Hematopoietic multipotent progenitor cell (in vitro differentiated cells): ENCODE measurements at places on chromosomes 1 and 21.

DNA sequence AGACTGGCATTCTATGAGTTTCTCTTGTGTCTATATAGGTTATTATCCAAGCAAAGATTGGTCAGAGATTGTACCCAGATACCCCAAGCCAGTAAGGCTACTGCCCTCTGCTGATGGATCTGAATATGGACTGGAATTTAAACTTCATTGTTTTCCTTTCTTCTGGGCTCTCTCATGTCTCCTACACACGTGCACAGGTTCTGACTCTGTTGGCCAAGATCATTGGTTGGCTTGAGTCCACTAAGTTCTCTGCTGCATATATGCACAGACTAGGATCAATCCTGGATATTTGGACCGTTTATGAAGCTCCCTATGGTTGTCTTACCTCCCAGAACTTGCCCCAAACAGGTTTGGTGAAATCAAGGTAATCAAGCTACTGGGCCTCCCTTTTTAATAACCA is 69.7 kb downstream of the CC2D1B start:
- peak; percentile 2 for DNase-seq

GRCh38 chr1:243910607-243911006 is 60.6 kb upstream of the AKT3 start:
- no peak for DNase-seq

GRCh38 chr1:232853994-232854797 is 49.0 kb downstream of the MAP10 start:
- no peak for DNase-seq

DNA sequence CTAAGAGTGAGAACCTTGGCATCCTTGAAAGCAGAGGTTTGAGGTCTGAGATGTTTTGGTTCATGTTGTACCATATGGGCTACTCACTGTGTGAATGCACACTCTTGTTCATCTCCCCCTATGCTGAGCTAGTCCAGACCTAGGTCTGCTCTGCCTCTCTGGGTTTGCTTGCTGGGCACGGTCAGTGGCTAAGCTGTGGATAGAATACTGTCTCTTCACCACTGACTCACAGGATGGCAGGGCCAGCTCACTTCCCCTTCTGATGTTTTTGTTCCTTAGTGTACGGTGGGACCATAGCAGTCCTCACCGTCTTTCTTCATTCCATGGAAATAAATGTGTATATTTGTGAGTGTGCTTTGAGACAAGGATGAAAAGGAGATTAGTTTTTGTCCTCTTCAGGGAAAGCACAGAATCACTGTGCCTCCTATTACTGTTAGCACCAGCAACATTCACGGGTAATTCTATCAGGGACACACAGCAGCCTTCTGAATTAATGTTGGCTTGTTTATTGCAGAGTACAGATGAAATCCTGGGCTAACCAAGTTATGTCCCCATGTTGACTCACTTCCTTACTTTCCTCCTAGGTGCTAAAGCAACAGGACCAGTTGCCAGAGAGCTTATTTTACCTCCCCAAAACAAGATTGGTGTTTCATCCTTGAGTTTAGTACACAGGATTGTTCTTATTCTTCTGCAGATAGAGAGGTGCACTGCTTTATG is 56.9 kb upstream of the IVNS1ABP start:
- peak; percentile 1 for DNase-seq
